ENCODE measurements at places on chromosomes 1 and 21.

DNA sequence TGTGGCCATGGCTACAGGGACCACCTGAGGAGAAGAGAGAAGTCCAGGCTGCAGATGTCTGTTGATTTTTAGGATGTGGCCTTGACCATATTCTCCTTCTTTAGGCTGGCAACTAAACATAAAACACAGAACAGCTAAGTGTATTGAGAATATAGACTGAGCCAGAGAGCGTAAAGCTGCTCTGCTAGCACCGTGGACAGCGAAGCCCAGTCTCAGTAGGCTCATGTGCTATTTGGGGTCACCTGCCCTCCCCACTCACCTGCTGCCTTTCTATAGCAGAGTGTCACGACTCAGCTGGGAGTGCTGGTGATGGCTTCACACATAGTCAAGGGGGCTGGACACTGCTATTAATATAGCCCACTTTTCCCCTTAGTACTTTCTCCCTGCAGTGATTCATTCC lies 278.5 kb downstream of the KCNH1 start:
- DNase-seq = no peak

DNA sequence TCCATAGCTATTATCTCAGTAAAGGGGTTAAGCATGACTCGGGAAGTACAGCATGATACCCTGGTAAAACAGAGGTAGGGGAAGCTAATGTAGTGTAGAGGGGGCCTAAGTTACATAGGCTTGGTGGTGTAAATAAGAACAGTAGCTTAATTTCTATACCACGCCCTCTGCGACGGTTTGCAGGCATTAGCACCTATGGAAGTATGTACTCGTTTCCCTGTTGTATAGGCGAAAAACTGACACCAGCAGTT lies 470 bp upstream of the NAXE start:
- DNase-seq = no peak

- DNase-seq = no peak
Observed at GRCh38 chr1:156821801-156822200, 5.2 kb upstream of the SH2D2A start.

DNA sequence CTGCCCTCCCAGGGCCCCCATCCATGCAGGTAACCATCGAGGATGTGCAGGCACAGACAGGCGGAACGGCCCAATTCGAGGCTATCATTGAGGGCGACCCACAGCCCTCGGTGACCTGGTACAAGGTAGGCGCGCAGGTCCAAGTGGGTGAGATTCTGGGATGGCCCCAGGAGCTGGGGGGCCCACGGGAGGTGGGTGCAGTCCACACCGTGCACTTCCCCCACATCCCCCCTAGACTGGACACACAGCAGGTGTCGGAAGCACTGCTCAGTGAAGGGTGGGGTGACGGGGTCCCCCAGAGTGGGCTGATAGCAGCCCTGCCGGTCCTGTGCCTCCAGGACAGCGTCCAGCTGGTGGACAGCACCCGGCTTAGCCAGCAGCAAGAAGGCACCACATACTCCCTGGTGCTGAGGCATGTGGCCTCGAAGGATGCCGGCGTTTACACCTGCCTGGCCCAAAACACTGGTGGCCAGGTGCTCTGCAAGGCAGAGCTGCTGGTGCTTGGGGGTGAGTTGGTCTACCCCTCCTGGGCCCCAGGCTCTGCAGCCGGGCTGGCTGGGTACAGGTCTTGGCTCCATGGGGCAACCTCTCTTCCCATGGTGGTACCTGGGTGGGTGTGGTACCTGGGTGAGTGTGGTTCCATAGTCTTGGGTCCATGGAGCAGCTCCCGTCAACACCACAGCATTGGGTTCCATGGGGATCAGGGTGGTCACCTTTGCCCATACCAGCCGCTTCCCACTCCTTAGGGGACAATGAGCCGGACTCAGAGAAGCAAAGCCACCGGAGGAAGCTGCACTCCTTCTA lies 40.4 kb downstream of the TRIM11 start:
- DNase-seq = no peak

DNA sequence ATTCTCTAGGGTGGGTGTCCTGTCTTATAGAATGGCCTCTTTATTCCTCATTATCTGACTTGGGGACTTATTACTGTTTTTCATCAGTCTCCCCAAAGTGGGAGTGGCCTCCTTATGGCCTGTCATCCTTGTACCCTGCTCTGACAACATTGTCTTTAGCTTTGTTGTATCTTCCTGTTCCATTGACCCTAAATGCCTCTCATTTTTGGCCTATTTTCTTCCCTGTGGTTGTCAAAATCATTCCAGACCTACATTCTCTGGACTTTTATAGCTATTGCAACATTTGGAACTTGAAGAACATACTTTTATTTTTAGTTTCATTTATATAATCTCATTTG lies 9.7 kb downstream of the SFT2D2 start:
- DNase-seq = no peak

GRCh38 chr21:19045876-19046275 lies 642.3 kb upstream of the TMPRSS15 start:
- DNase-seq = no peak

GRCh38 chr1:147545133-147545532 lies 3.8 kb downstream of the BCL9 start:
- DNase-seq = peak; percentile 29

GRCh38 chr1:72177711-72178110 lies 104.6 kb downstream of the NEGR1 start:
- DNase-seq = no peak

DNA sequence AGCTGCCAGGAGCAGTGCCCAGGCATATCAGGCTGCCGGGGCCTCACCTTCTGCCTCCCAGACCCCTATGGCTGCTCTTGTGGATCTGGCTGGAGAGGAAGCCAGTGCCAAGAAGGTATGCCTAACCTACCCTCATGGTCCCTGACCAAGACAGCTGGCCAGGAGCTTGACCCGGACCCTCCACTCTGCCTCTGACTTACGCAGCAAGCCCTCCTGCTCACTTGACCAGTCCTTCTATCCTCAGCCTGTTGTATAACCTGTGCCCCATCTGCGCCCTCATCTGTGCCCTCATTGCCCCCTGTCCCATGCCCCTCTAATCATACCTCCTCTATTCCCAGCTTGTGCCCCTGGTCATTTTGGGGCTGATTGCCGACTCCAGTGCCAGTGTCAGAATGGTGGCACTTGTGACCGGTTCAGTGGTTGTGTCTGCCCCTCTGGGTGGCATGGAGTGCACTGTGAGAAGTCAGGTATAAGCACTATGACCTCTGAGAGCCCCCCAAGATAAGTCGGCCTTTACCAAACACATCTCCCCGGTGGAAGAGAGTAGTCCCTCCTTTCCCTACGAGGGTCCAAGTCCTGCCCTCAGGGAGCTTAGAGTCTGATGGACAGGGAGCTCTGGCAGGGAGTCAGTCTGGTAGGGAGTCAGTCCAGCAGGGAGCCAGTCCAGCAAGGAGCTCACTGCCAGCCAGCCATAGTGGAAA lies 6.8 kb downstream of the TIE1 start:
- no peak for DNase-seq

GRCh38 chr1:41856151-41856943 lies 62.4 kb downstream of the HIVEP3 start:
- no peak for DNase-seq

DNA sequence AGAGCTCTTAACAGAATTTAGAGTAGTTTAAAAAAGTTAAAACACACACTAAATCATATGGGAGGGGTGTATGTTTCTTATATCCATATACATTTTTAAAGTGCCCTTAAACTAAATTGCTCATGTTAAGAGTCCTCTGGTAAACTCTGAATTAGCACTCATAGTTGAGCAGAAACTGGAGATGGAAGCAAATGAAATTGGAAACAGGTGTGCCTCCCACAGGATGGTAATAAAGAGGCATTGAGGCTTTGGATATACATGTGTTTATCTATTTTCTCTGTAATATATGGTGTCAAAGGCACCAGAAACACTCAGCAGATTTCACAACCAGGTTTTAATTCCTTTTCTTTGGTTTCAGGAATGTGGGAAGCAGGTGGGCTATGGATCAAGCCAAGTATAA lies 188.6 kb downstream of the HS2ST1 start:
- DNase-seq = no peak

Data from tongue (tissue), 3 donors.